CD4-positive, alpha-beta T cell (primary cell): ENCODE measurements at places on chromosomes 16 and 17. TPM values are rescaled to one million over a fixed set of nuclear protein-coding genes. Genes with fewer than 3 reads are reported as not detected.

MEIOB gene
- total RNA-seq, result not detected

PRDM7 gene
- not detected for total RNA-seq

KRTAP9-4 gene
- not detected for total RNA-seq

WFDC1 gene
- not detected for total RNA-seq

LAT gene
- 160 TPM for total RNA-seq
